Stimulated activated CD8-positive, alpha-beta memory T cell treated with anti-CD3 and anti-CD28 coated beads, Interleukin-7, amount 100 ng/mL, for 1 hour (primary cell): ENCODE measurements at places on chromosomes 2 and 18.

GRCh38 chr2:191866675-191867506 is 20.0 kb upstream of the CAVIN2 start:
- no peak for DNase-seq

DNA sequence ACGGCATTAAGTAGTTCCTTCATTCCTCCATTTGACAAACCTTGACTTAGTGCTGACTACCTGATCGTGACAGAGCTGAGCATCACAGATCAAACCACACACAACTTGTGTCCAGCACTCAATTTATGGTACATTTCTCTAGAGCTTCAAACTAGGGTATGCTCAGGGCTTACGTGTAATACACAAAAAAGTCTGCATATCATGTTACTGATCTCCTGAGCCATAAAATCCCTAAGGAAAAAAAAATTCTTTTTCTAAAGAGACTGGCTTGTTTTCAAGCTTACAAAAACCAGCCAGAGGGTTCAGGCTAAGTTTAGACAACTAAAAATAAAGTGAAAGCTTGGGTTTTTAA is 88.0 kb upstream of the ALKAL2 start:
- DNase-seq = no peak

DNA sequence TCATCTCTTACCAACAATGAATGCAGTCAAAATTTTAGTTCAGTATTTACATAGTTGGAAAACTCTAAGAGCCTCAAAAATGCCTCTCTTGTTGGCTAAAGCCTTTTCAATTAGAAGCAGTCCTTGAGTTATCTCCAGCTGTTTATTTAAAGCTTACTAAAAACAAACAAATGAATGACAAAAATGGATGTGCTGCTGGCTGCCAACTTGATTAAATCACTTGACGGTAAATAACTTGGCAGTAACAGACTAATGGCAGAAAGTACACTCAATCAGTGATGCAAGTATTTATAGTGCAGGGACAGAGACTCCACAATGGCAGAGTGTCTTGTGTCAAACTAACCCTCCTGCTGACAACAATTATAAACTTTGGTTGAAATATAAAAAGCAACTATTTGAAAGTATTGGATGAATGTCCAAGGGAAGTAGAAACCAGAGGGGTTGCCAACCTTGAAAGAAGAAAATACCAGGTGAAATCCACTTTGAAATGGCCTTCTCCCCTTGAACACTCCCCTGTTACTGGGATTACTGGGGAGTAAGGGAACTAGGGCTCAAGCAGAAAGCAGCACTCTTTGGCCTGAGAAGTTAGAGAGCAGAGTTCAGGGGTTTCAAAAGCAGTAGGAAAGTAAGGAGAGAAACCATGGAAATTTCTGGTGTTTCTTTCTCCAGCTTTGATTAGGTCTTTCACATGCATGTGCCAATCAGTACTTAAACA is 245.2 kb upstream of the SPHKAP start:
- DNase-seq = no peak

GRCh38 chr2:27177441-27178351 is 28.9 kb downstream of the TCF23 start:
- no peak for DNase-seq

DNA sequence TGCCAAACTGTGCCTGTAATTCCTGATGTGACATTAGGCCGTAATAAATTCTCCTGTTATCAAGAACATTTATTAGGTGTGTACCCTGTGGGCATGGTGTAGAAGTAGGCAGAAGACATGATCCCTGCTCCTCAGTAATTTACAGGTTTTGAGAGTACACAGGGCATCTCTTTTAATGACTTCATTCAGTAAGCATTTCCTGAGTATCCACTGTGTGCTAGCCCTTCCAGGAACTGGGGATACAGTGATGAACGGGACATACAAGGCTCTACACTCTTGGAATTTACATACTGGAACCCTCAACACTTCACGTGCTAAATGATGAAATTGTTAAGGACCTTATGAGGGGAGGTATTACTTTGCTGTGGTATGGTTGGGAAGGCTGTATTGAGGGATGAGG is 30.2 kb downstream of the DIS3L2 start:
- DNase-seq = no peak

- DNase-seq = no peak
These were observed 1930.8 kb downstream of the SUCLG1 start for GRCh38 chr2:82528288-82528687.

- DNase-seq = no peak
These were observed 26.8 kb upstream of the DCC start for GRCh38 chr18:52313213-52313612.

DNA sequence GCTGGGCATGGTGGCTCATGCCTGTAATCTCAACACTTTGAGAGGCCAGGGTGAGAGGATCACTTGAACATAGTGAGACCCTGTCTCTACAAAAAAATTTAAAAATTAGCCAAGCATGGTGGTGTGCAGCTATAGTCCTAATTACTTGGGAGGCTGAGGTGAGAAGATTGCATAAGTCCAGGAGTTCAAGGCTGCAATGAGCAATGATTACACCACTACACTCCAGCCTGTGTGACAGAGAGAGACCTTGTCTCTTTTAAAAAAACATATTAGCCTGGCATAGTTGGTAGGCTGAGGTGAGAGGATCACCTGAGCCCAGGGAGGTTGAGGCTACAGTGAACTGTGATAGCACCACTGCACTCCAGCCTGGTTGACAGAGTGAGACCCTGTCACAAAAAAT is 13.7 kb downstream of the TRAPPC8 start:
- DNase-seq = no peak

DNA sequence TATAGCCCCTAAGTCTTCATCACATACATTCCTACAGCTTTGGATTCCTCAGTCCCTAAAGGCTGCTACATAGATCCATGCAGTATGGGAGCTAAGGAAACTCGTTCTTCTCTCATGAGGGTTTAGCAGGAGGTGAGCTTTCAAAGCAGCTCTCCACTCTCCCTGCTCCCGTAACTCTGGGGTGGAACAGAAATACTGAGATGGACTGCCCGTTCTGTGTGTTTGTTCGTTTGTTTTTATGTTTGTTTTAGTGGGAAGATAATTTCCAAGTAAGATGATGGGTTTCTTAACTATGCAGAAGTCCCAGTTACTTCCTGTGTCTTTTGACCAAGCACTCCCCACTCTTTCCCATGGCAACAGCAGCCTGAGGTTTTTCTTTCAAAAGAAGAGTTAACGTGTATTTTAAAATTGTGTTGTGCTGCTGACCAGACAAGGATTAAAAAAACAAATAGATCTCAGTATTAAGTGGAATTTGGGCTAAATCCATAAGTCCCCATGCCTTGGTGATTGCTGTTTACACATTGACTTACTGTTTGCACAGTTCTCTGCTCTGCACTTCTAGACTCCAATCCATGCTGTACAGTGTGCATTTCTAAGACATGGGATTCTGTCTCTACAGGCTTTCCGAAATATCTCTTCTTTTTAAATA is 156.4 kb upstream of the SH3BP4 start:
- no peak for DNase-seq
